ENCODE measurements at places on chromosomes 12 and 14.
A peak's percentile ranks its signal among the peaks of the same experiment; 100 is the strongest.

- DNase-seq, result no peak
Observed at GRCh38 chr12:15842108-15842507, 40.1 kb upstream of the STRAP start.

GRCh38 chr14:42921901-42922300 is 1315.2 kb downstream of the LRFN5 start:
- no peak for DNase-seq

GRCh38 chr14:90871605-90872233 is 55.5 kb upstream of the TTC7B start:
- DNase-seq, result no peak

GRCh38 chr12:28388879-28389278 is 198.6 kb downstream of the CCDC91 start:
- no peak for DNase-seq

- no peak for DNase-seq
Observed at GRCh38 chr12:109553906-109554500, 19.3 kb downstream of the MMAB start.

- DNase-seq, result peak; percentile 59
Observed at GRCh38 chr12:51820526-51821439, 27.7 kb downstream of the FIGNL2 start.

- no peak for DNase-seq
Observed at GRCh38 chr12:61254225-61254624, 1006.0 kb upstream of the USP15 start.

GRCh38 chr12:71686658-71687025 is 760 bp downstream of the TMEM19 start:
- DNase-seq, result no peak

DNA sequence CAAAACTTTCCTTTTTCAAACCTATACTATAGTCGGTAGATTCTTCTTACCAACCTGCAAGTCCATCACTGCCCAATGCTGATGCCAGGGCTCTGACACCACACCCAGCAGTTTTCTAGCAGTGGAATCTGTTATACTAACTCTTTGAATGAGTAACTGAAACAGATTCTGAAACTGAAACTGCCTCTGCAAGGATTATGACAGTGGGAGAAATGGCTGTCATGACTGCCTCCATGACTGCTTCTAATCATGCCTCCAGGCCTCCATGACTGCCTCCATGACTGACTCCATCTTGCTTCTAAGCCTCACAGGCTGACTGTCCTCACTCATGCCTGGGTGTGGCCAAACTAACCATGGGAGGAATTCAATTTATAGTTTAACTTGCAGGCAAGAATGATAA is 29.4 kb upstream of the OXA1L start:
- peak; percentile 41 for DNase-seq

GRCh38 chr12:72315858-72316257 is 43.7 kb downstream of the TRHDE start:
- DNase-seq, result no peak

DNA sequence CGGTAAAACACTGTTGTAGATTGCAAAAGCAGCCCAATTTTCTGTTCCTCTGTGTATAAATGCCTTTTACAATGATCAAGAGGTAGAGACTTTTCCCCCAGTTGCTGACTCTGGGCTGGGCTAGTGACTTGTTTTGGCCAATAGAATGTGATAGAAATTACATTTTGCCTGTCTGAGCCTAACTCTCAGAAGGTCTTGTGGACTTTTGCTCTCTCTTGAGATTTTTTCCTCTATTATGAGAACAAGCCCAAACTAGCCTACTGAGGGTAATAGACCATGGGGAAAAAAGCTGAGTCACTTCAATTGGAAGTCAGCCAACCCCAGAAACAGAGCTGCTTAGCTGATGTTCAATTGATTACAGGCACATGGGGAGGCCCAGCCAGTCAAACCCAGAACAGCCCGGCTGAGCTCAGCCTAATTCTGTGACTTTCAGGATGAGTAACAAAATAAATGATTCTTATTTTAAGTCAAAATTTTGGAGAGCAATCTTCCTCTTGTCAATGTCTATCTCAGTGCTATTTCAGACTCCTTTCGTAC is 61.4 kb downstream of the MYF5 start:
- DNase-seq, result peak; percentile 29

GRCh38 chr12:61037792-61038191 is 1222.4 kb upstream of the USP15 start:
- no peak for DNase-seq

DNA sequence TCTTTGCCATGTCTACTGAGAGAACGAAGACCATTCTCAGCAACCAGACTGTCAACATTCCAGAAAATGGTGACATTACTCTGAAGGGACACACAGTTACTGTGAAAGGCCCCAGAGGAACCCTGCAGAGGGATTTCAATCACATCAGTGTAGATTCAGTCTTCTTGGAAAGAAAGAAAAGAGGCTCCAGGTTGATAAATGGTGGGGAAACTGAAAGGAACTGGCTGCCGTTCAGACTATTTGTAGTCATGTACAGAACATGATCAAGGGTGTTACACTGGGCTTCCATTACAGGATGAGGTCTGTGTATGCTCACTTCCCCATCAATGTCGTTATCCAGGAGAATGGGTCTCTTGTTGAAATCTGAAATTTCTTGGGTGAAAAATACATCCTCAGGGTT is 29.7 kb upstream of the PSMA6 start:
- no peak for DNase-seq

GRCh38 chr14:105484997-105485393 is 1.7 kb upstream of the CRIP1 start:
- no peak for DNase-seq

DNA sequence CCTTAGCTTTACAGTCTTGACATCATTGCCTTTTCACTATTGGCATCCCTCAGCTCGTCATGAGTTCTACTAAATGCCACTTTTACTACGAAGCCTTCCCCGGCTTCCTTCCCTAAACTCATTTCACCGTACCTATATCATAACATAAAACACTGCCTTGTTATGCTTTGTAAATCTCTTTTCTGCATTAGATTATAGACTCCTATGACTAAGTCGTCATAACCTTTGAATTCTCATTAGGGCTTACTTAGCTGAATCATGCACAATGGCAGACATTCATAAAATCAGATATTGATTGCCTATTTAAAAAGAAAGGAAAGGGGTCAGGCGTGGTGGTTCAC is 21.0 kb downstream of the BTG1 start:
- no peak for DNase-seq

DNA sequence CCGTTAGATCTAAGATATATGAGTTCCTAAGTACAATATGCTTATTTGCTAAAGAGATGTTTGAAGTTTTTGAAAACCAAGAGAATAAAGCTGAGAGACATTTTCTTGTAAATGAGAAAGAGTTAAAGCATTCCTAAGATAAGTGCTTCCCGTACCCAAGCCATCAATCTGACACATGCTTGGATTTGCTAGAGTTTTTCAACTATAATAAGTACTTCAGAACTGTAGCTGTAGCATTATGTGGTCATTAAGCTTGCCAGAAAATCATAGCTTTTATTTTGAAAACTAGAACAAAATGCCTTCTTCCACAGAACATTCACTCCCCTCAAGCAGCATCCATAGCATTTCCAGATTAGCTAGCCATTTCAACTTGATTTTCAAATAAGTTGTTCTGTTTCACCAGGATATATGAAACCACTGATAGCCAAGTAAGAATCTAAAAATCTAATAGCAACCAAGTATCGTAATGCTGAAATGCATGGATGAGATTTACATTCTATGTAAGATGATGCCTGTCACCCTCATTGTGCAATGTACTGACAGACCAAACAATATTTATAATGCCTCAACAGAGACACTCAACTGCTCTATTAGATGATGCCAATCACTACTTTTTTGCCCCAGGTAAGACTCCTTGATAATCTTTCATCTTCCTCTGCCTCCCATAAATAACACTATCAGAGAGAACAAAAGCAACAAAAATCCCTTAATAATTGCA is 8.0 kb downstream of the SNW1 start:
- DNase-seq, result no peak

Data from activated T-helper 2 cell treated with anti-CD3 and anti-CD28 coated beads, Interferon-gamma antibody, Interleukin-2, Interleukin-4, amounts not matched to agents 10 μg/mL and 5 μg/mL and 100 μg/mL, durations not matched to agents 14 hours and 24 hours and 36 hours (primary cell).